ENCODE measurements at places on chromosomes 12 and 14.

- peak; percentile 25 for DNase-seq
Measured at GRCh38 chr12:128402486-128403243, 135.7 kb downstream of the TMEM132C start.

- DNase-seq: peak; percentile 89
Measured at GRCh38 chr14:50335389-50335788, 23.3 kb downstream of the DMAC2L start.

- DNase-seq: no peak
Measured at GRCh38 chr14:99037777-99038430, 234.1 kb downstream of the BCL11B start.

- no peak for DNase-seq
Measured at GRCh38 chr14:85607651-85608081, 77.7 kb downstream of the FLRT2 start.

GRCh38 chr14:59583755-59584154 is 7.1 kb upstream of the CCDC175 start:
- peak; percentile 34 for DNase-seq

DNA sequence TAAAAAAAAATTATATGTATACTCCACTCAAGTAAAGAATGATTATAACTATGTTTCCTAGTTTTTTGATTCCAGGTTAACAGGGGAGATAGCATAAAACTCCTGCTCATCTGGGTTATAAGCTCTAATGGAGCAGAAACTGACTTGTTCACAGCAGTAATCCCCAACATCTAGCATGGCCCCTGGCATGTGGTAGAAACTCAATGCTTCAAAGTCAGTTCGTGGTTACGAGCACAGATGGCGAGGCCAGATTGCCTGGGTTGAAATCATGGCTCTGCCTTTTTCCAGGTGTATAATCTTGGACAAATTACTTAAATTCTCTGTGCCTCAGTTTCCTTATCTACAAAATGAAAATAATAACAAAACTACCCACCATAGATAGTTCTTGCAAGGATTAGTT is 183.8 kb downstream of the TTC7B start:
- DNase-seq: no peak

Data from brain (organoid and tissue), 16 donors.